ENCODE measurements at places on chromosomes 5 and 9.

DNA sequence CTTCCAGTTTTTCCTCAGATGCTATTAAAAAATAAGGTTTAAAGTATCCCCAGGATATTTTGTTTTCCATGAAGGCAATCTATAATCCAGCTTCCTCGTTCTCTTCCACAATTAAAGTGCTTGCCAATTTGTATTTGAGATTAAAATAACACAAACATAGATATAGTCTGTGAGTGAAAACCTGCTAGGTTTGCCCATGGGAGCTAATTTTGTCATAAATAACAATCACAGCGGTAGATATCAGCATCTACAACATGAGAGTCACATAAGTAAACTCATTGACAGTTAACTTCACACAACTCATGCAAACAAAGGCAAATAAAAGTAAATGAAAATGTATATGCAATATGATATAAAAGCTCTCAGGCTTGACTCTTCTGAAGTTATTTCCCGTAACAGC is 29.2 kb upstream of the RASGRF2 start:
- no peak for DNase-seq

DNA sequence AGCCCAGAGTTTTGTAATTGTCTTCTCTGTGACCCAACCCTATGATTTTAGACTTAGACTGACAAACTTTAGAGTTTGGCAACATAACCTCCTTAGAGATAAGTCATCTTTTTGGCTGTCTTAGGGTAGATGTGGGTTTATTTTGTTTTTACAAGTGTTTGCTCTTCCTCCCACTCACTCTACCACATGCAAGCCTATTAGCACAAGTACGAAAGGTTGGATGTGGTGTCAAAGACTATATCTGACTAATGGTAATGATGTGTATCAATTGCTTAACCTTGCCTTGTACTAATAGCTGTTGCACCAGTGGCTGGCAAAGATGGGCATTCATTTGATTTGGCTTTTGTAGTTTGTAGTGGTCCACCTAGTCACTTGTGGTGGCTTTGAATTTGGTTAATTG is 46.5 kb downstream of the SLC25A46 start:
- no peak for DNase-seq

DNA sequence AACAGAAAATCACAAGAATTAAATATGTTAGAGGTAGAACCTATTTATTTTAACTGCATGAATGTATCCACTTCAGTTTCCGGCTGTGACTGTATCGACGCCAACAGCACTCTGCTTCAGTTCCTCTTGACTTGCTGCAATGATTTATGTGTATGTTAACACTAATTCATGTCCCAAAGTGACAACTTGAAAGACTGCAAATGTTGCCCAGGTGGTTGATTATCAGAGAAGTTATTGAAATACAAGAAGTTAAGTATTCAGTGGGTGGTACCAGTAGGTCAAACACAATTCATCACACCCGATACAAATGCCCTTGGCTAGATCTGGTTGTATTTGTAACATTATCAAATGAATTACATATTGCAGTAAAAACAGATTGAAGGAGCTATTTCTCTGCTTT is 622.7 kb upstream of the CDH18 start:
- no peak for DNase-seq

GRCh38 chr5:14734396-14734795 is 69.9 kb downstream of the OTULIN start:
- no peak for DNase-seq

GRCh38 chr9:371349-371748 is 156.7 kb downstream of the DOCK8 start:
- DNase-seq = no peak

- no peak for DNase-seq
Observed at GRCh38 chr5:60210810-60211209, 317.3 kb upstream of the PDE4D start.

DNA sequence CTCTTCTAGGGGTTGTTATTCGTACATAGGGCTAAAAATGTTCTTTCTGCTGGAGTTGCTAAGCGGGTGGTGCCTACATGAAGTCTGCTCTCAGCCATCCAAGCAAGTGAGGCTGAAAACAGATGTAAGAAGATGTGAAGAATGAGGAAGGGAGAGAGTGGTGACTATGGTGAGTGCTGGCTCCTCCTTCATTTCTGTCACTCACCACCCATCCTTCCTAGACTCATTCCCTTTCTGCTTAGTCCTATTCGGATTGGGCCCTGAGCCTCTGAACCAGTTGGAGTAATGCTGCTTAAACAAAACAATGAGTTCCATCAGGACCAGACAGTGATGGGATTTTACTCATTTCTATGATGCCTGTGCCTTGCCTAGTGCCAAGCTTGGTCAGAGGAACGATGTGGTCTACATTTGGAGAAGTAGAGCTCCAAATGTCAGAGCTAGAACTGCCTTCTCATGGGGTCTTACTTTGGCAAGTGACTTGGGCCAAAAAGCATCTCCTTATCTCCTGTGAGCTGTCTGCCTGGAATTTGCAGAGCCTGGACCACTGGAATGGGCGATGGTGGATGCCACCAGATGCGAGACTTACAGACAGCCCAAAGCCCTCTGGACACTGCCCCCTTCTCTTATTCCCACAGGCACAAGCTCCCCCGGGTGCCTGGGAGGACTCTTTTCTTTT is 192.9 kb downstream of the FBXL7 start:
- no peak for DNase-seq

Data from activated T-helper 1 cell treated with anti-CD3 and anti-CD28 coated beads, Interleukin-2, amount 50 U/mL, for 16 hours (primary cell).